Amniotic stem cell (primary cell): ENCODE measurements at places on chromosomes 7 and 10.

DNA sequence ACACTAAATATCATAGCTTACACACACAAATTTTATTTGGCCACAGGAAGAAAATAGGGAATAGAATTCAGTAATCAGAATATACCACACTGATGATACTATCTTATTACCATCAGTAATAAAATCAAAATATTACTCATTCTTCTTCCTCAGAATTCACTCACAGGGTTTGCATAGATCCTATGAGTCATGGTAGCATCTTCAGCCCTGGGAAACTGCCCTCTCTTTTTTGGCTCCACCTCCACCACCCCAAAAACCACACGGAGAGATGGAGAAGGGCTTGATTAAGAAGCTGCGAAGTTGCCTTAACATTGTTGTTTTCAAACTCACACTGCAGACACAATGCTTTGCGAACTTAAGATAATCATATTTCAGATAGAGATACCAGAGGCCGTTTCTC is 154.1 kb upstream of the AHR start:
- no peak for DNase-seq

DNA sequence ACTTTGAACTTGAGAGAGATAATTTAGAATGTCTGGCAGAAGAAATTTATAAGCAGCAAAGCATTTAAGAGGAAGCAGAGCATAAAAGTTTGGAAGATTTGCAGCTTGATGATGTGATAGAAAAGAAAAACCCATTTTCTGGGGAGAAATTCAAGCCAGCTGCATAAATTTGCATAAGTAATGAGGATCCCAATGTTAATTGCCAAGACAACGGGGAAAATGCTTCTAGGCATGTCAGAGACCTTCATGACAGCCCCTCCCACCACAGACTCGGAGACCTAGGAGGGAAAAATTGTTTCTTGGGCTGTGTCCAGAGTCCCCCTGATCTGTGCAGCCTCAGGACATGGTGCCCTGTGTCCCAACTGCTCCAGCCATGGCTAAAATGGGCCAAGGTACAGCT is 263.6 kb upstream of the POT1 start:
- DNase-seq = no peak

DNA sequence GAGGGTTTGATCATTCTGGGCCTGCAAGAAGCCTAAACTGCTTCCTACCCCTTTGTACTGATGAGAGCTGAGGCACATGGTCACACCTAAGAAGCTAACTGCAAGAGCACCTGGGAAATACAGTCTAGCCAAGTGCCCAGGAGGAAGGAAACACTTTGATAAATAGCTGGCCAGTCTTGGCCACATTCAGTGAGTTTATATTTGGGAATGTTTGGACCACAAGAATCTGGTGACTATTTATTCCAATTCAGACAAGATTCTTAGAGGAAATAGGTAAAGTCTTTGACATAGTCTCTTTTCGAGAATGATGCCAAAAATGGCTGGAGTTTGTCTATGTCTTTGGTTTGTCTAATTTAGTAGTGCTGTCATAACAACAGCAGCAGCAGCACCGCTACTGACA is 213.6 kb downstream of the KIF20B start:
- no peak for DNase-seq

GRCh38 chr10:110273474-110273873 is 31.2 kb downstream of the SMNDC1 start:
- DNase-seq = no peak

- DNase-seq = no peak
Measured at GRCh38 chr7:152891160-152891621, 131.6 kb downstream of the ACTR3B start.

DNA sequence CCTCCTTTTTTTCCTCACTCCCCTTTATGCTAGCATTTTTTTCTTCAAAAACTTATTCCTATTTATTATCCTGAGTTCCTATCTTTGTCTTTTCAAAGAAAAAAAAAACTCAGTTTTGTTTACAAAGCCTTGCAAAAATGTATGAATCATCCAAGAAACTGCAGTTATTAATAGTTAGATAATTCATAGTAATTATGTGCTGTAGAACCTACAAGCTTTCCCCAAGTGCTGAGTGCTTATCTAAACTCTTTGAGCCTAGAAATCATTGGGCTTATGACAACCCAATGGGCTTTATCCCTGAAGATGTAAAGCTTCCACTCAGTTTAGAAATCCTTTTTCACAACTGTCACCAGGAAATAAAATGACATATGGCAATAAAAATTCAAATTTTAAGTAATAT is 145.9 kb upstream of the WNT16 start:
- DNase-seq = no peak

- no peak for DNase-seq
Measured at GRCh38 chr7:116171094-116171493, 39.2 kb upstream of the TES start.
